ENCODE measurements at places on chromosomes 12 and 14.
A peak's percentile ranks its signal among the peaks of the same experiment; 100 is the strongest.

- DNase-seq: no peak
Measured at GRCh38 chr12:83089575-83089974, 402.9 kb downstream of the TMTC2 start.

DNA sequence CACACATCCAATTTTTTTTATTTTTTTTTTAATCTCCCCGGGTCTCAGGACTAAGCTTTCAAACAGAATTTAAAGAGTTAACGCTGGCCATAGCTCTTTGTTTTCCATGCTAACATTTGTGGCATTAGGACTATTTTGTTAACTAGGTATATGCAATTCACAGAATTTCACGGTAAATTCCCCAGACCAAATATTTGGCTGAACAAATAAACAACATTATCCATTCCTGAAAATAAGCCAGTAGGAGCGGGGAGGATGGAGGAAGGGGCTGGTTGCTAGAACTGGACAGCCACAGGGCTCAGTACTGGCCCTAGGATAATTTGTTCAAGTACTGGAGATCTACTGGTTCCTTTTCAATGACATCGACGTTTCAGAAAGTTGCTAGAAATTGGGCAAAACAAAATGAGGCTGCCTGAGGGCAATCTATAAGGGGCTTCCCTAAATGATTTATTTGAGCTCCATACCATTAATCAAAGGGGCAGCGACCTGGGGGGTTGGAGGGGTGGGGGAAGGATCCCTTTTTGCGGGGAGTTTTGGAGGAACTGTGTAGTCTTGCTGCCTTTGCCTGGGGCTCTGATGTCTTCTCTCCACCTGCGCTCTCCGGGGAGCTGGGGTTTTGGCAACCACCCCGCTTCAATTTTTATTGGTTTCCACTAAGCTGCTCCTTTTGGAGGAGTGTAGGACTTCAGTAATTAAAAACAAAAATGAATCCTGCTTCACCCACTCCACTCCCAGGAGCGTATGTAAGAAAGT is 9.0 kb downstream of the BMP4 start:
- no peak for DNase-seq

- DNase-seq: no peak
Measured at GRCh38 chr14:99327050-99327449, 55.1 kb upstream of the BCL11B start.

DNA sequence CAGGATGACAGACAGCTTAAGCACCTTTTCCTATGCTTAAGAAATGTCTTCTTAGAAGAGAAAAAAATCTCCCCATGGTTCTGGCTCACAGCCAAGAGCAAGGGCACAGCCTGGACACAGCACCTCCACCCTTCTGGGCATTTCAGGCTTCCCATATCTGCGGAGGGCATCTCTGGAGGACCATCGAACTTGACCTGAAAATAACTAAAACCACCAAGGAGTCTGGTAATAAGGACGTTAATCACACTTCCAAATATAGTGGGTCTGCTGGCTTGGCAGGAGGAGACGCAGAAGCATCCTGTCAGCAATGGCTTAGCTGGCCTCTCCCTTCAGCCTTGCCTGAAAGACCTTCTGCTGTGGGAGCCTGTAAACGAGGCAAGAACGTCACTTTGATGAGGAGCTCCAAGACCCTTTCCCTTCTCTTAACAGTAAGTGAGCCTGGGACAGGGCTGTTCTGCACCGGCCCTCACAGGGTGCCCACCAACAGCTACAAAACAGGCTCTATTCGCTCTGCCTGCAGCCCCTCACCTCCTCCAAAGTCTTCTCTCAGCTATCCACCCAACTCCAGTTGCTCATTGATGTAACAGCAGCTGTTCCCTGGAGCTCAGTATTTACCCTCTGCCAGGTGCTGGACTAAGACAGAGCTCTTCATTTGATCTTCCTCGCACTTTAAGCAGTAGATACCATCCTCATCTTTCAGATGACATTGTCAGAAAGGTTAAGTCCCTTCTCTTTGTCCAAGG is 13.2 kb downstream of the SETD3 start:
- DNase-seq: no peak

GRCh38 chr14:68589447-68590200 is 203.2 kb downstream of the ZFP36L1 start:
- DNase-seq: peak; percentile 65

DNA sequence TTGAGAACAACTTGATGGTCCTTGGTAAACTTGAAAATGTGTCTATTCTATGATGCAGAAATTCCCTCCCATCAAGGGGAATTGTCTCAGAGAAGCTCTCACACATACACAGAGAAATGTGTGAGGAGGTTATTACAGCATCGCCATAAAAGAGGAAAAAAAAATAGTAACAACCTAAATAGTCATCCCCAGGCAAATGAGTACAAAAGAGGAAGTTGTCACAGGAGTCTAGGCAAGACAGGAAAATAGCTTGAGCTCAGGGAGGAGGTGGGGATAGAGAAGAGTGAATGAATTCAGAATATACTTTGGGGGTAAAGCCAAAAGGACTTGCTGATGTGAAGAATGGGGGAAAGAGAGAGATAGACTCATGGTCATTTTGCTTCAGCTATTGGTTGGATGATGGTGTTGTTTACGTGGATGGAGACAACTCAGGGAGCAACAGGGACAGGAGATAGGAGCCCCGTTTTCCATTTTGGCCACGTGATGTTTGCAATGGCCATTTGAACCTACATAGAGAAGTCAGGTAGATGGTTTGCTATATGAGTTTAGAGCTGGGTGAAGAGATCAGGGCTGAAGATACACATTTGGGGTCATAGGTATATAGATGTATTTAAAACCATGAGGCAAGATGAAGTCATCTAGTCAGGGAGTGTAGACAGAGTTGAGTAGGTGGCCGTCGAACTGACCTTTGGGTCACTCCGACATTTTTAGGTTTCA is 20.3 kb downstream of the LRRC74A start:
- DNase-seq: no peak

- no peak for DNase-seq
Measured at GRCh38 chr12:67410667-67411067, 141.5 kb downstream of the CAND1 start.

- peak; percentile 57 for DNase-seq
Measured at GRCh38 chr14:22185191-22185590, 403.8 kb downstream of the DAD1 start.
